ENCODE measurements at places on chromosomes 2 and 18.

DNA sequence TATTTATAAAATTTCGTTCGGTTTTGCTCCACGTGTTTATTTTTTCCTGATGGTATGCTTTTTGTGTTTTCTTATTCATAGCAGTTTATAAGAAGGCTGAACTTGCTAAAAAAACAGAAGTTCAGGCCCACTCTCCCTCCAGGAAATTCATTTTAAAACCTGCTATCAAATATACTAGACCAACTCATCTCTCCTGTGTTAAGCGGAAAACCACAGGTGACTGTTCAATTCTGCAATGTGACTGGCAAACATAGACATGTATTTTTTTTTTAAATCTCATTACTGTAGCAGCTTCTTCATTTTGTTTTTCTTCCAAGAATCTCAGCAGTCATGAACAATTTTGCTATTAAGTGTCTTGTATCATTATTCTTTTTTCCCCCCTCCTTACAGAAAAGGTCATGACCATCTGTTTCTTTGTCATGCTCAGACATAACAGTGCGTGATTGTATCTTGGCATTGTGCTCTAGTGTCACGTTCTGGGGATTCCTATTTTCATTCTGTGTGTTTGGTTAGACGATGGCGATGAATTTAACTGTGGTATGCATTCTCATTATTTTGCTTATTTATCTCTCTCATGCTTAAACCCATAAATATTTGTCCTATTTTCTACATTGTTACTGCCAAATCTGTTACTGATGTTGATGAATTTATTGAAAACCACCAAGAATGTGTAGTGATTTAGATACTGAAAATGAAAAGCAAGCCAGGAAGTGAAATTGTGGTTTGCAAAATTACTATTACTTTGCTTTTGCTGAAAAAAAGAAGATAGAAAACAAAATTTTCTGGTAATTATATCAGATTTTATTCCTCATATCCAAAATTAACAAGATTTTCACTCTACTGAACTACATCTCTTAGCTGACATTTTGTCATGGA, 74.6 kb upstream of the UNC80 start:
- DNase-seq = no peak

- DNase-seq = no peak
These were observed 47.4 kb upstream of the GPR45 start for GRCh38 chr2:105194022-105194675.

- DNase-seq = no peak
These were observed 58.6 kb downstream of the GALNT14 start for GRCh38 chr2:31079665-31080064.

DNA sequence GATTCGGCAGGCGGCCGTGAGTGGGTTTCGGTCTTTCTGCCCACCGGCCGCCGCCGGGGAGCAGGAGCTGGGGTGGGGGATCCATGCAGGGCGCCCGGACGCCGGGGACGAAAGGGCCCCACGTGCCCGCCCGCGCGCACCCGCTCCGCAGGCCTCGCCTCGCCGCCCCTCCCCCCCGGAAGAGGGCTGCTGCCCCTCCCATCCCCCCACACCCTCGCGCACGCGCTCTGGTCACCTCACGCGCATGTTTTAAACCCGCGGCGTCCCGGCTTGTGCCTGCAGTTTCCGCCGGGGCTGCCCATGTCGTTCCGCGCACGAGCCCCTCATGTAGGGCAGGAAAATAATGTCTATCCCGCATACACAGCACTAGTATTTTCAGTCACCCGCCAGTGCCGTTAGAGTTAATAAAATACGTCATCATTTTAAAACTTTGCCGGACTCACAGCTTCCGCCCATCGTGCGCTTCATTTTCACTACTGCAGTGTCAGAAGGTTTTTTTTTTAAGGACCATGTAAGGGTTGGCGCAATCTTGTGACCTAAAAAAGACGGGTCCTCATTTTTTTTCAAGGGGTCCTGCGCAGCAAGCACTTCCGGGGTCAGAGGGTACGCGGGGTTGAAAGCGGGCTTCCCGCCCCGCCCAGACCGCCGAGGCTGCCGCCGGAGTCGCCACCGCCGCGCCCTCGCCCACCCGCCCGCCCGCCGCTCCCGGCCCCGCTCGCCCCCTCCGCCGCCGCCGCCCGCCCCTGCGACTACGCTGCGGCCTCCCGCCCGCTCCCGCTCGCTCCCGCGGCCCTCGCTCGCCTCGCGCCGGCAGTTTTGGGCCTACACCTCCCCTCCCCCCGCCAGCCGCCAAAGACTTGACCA, at the start of gene PCBP1:
Gene PCBP1 (plus strand): TSS at position 640 of the 864 bp plus-strand sequence. CDS start 267 bp downstream, outside the sequence.
- peak; percentile 98 for DNase-seq

GRCh38 chr2:55965276-55965675, 41.7 kb upstream of the EFEMP1 start:
- DNase-seq = no peak

DNA sequence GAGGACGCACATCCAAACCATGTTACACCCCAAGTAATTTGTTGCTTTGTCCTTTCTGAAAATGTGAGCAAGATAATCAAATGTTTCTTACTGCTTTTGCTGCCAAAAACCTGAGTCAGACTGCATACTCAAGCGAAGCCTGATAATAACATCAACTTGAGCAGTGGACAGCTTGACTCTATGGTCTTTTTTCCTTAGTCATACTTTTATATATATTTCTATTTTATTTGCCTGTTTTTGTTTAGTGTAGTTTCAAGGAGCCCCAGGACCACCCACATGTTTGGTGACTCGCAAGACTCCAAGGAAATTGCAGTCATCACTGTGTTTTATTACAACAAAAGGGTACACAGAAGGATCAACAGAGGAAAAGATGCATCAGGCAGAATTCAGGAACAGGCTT, 688.4 kb upstream of the PIK3C3 start:
- DNase-seq = no peak

DNA sequence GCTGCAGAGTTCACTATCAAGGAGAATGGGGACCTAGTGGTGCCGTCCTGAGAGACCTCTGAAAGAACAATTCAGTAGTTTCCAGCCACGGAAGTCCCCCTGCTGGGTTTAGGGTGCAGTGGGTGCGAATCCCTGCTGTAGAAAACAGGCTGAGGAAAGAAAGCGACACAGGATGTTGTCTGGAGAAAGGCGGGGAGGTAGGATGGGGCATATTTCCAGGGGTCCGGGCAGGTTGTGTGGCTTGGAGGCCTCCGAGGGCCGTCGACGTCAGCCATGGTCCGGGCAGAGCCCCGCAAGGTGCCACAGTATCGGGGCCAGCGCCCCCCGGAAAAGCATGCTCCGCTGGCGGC, 807 bp upstream of the CREB1 start:
- peak; percentile 82 for DNase-seq

DNA sequence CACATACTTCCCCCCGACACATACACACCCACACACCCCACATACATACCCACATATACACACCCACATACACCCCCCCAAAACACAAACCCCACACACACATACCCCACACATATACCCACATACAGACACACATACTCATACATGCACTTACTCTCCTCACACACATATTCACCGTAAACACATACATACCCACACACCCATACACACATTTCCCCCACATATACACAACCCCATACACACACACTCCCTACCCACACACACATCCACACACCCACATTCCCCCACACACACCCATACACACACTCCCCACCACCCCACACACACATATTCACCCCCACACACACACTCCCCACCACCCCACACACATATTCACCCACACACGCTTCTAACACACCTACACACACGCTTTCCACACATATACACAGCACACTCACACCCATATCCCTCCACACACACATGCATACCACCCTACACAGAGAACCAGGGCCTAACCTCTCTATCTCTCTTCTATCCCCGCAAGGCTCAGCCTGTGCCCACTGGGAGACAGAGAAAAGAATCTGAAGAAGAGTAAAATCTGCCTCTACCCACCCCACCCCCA, 182.4 kb upstream of the ETAA1 start:
- no peak for DNase-seq

GRCh38 chr2:199395311-199395710, 62.4 kb downstream of the SATB2 start:
- no peak for DNase-seq

GRCh38 chr18:3605954-3606443, 156.0 kb downstream of the TGIF1 start:
- peak; percentile 58 for DNase-seq

GRCh38 chr2:207282916-207283315, 117.2 kb upstream of the KLF7 start:
- no peak for DNase-seq

GRCh38 chr2:84293791-84294380, 165.2 kb downstream of the SUCLG1 start:
- no peak for DNase-seq

DNA sequence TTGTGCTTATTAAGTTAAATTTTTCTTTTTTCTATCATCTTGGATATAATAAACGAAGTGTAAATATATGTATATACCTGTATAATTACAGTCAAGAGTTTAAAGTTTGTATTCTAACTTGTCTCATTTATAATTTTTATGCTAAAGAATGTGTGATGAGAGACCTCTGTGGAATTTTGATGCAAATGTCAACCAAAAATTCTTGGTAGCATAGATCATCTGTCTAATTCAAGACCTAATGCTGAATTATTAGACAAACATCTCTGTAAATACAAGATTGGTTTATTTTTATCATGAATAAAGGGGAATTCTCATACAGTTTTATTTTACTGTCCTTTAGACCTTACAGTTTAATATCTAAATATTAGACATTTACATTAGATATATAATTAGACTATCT, 149.2 kb upstream of the VWC2L start:
- no peak for DNase-seq

DNA sequence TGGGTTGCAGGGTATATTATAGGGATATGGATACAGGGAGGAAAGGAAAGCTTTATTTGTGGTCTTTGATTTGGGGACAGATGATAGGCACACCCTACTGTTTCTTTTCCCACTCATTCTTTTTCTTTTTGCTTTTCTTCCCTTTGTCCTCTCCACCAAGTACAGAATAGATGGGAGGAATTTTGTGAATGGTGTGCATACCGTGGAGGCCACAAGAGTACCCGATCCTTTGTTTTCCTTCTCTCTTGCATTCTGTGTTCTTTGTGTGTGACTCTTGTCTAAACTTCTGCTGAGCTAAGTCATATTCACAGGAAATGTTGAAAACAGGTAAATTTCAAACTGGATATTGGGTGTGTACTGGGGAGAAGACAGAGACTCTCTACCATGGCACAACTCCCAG, 321.4 kb upstream of the SLC8A1 start:
- DNase-seq = no peak

GRCh38 chr18:47788621-47789020, 141.8 kb downstream of the SMAD2 start:
- no peak for DNase-seq

DNA sequence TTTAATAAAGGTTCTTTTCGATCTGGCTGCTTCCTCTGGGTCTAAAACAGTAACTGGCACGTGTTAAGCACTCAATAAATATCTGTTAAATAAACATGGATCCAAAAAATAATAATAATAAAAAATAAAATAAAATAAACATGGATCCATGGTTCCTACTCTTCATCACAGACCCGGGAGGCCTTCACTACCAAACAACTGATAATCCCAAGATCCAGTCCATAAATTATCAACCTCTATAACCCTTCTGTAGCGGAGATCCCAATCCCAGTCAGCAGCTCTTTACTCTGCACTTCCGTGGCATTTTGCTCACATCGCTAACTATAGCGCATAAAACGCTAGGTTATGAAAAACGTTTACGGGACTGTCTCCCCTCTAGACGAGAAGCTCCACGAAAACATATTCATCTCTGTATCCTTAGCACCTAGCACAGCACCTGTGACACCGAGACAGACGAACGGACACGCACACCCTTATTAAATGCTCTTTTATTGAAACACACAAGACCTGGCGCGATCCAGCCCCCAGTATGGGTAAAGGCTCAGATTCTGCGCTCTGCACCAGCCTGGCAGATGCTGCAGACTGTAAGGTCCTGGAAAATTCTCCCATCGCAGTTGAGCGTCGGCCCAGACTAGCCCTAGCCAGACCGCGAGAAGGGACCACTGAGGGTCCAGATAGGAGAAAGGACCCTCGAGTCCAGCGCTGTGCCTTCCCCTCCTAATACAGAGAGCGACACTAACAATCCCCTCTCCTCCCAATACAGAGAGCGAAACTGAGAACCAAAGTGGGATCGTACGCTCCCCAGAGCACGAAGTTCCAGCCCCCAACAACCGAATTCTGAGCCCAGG, 770 bp downstream of the NBAS start:
- DNase-seq = no peak

- no peak for DNase-seq
These were observed 33.1 kb upstream of the RMDN2 start for GRCh38 chr2:37891846-37892435.

DNA sequence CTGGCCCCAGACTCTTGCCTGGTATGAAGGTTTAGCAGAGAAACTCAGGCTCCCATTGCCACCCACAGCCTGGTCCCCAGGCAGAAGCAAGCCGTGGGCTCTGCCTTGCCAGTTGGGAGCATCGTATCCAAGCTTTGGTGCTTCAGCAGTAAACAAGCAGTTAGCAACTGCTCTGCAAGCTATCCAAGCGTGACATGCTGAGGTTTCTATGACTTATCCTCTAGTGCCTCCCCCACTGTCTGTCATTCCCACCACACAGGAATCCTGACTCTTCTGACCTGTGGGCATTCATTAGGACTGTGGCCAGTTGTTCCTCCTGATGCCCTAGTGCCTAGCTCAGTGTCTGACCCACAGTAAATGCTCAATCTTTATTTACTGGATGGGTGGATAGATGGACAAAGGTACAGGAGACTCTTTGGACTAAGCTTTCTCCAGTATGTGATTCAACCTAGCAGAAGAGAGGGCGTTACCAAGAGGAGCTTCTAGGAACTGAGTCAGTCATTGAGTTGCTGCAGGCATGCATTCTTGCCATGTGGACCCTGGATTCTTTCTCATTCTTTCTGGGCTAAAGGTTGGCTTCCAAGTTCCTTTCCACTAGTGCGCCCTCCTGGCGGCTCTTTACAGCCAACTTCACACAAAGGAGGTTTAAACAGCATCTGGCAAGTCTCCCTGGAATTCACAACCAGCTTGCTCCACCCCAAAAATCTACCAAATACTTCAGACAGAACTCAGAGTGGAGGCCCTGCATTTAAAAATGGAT, 40.6 kb upstream of the MRPL19 start:
- no peak for DNase-seq

GRCh38 chr2:14855751-14856150, 223.2 kb downstream of the LRATD1 start:
- no peak for DNase-seq

DNA sequence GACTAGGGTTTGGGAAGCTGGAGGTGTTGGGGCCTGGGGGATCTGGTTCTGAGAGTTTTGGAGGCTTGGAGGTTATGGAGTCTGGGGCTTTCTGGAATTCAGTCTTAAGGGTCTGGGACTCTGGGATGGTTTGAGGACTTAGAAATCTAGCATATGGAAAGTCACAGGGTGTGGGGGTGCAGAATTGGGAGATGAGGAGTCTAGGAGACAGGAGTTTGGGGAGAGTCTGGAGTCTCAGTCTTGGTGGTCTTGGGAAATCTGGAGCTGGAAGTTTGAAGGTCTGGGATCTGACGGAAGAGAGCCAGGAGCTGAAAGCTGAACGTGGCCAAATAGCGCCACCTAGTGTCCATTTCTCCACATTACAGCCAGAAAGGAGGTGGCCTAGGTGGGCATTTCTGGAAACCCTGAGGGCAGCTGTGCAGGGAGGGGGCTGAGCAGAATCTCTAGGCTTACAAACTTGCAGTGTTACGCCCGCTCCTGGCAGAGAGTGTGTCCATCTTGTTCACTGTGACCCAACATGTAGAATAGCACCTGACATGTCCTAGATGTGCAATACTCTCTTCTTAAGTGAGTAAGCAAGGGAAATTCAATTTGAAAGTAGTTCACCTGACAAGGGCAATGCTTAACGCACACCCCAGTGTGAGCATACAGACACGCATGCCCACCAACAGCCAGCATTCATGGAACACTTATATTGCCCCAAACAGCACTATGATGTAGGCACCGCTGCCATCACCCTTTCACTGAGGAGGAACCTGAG, 204.8 kb downstream of the TFCP2L1 start:
- peak; percentile 78 for DNase-seq

- DNase-seq = peak; percentile 84
These were observed 132.9 kb upstream of the MGAT5 start for GRCh38 chr2:134120733-134121630.
